ENCODE measurements at places on chromosomes 4 and X. TPM values are rescaled to one million over a fixed set of nuclear protein-coding genes. Genes with fewer than 3 reads are reported as not detected.

The ERCC6L gene
- 9.5 TPM for total RNA-seq

The SRPK3 gene
- not detected for total RNA-seq

The DHRSX gene
- total RNA-seq: 21.1 TPM

The VCX3A gene
- total RNA-seq: not detected

The TRIM75 gene
- not detected for total RNA-seq

The SSX7 gene
- not detected for total RNA-seq

The KIT gene
- total RNA-seq: 0.65 TPM

The STS gene
- 1.2 TPM for total RNA-seq

The PLAC8 gene
- 183 TPM for total RNA-seq

The TLR10 gene
- 0.53 TPM for total RNA-seq

The AFF2 gene
- total RNA-seq: 0.13 TPM

The POLN gene
- total RNA-seq: 3.3 TPM

The SMIM10 gene
- 0.38 TPM for total RNA-seq

The SMAD1 gene
- total RNA-seq: 1.9 TPM

The SLC9A6 gene
- 18.6 TPM for total RNA-seq

The TMEM184C gene
- 16.5 TPM for total RNA-seq

The CAPN6 gene
- not detected for total RNA-seq

The PABPC4L gene
- total RNA-seq: not detected

The OFD1 gene
- total RNA-seq: 47.3 TPM

The ARL9 gene
- total RNA-seq: not detected

The MAP7D3 gene
- total RNA-seq: 14.5 TPM

The ALAS2 gene
- not detected for total RNA-seq

The SPANXN3 gene
- total RNA-seq: not detected

The GATA1 gene
- not detected for total RNA-seq

The WAS gene
- 157 TPM for total RNA-seq

The INTU gene
- total RNA-seq: not detected

The ITM2A gene
- total RNA-seq: 157 TPM

The EGFL6 gene
- total RNA-seq: 3.3 TPM

The TRAM1L1 gene
- total RNA-seq: not detected

The PAGE3 gene
- not detected for total RNA-seq

The UGT2B11 gene
- not detected for total RNA-seq

The ADRA2C gene
- not detected for total RNA-seq

The DKK2 gene
- total RNA-seq: not detected

The GPR50 gene
- not detected for total RNA-seq
